ENCODE measurements at places on chromosomes 3 and 15.

DNA sequence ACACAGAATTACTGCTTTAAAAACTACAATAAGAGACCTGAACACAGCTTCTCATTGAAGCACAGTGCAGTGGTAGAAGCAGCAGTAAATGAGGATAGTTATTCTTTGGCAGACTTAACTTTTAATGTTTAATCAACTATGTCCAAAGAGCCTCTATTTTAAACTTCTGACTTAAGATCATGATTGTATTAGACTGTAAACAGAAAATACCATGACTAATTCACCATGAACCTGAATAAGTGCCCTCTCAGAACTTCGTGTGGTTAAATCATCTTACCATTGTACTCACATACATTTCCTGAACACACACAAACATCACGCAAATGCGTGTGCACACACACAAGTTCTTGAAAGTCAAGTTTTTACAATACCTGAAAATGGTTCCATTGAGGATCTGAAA lies 13.9 kb downstream of the CEP152 start:
- no peak for DNase-seq

DNA sequence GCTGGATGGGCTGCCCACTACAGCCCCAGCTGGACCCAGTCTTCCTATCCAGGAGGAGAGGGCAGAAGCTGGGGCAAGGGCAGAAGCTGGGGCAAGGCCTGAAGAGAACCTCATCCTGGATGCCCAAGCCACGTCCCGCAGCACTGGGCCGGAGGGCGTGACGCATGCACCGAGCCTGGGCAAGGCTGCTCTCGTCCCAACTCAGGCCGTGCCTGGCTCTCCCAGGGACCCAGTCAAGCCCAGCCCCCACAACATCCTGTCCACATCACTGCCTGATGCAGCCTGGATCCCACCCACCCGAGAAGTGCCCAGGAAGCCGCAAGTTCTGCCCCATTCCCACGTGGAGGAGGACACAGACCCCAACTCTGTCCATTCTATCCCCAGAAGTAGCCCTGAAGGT lies 22.3 kb downstream of the FBLN2 start:
- DNase-seq = no peak

DNA sequence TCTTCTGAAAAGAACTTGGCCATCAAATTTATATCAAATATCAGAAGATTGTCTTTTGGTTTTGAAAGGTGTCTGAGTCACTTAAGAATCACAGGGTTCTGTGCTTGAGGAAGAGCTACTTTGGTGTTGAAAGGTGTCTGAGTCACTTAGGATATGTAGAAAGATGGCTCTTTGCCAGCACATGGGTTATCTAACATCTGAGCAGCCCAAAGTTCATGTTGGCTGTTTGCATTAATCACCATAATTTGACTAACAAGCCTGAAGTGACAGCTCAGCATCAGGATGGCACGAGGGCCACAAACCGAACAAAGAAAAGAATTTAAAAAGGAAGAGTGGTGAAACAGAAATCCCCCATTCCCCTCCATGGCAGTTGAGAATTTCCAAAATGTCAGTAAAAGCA lies 190.5 kb upstream of the CMC1 start:
- peak; percentile 30 for DNase-seq

- DNase-seq = no peak
Observed at GRCh38 chr3:114454551-114455251, 160.9 kb downstream of the TIGIT start.

- no peak for DNase-seq
Observed at GRCh38 chr3:71456826-71457225, 126.7 kb downstream of the FOXP1 start.

- no peak for DNase-seq
Observed at GRCh38 chr15:39430389-39430788, 150.5 kb upstream of the THBS1 start.

- no peak for DNase-seq
Observed at GRCh38 chr3:23712656-23713559, 92.8 kb upstream of the UBE2E1 start.

DNA sequence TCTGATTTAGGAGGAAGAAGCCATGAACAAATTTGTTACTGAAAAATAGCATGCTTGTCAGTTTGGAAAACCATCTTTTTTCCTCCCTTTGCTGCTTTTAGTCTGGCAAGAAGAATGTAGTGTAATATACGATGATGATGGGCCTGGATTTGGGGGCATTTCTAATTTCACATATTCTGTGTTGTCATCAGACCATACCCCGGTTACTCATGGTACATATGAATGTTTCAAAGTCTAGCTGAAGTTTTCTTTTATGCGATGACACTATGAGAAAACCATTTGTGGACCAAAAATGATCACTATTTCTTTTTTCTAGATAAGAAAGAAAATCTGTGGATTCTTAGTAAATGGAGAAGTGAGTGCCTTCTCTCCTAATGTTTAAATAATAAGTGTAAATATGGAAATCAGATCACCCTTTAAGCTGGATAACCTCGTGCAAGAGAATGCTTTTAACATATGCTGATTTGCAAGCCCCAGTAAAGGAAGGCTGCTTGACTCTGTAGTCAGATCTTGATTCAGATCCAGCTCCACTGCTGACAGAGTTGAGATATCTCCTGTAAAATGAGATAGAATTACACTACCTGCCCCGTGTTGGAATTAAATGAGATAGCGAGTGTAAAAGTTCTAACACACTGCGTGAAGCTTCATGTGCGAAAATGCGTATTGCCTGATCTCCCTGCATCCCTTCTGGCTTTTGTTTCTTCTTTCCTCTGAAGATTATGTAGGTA lies 3.0 kb downstream of the MEF2A start:
- no peak for DNase-seq

GRCh38 chr3:150449169-150449721 lies 41.1 kb downstream of the TSC22D2 start:
- no peak for DNase-seq

GRCh38 chr3:108461661-108462111 lies 48.7 kb downstream of the MYH15 start:
- DNase-seq = no peak

- DNase-seq = no peak
Observed at GRCh38 chr3:8027954-8028353, 473.7 kb upstream of the LMCD1 start.

DNA sequence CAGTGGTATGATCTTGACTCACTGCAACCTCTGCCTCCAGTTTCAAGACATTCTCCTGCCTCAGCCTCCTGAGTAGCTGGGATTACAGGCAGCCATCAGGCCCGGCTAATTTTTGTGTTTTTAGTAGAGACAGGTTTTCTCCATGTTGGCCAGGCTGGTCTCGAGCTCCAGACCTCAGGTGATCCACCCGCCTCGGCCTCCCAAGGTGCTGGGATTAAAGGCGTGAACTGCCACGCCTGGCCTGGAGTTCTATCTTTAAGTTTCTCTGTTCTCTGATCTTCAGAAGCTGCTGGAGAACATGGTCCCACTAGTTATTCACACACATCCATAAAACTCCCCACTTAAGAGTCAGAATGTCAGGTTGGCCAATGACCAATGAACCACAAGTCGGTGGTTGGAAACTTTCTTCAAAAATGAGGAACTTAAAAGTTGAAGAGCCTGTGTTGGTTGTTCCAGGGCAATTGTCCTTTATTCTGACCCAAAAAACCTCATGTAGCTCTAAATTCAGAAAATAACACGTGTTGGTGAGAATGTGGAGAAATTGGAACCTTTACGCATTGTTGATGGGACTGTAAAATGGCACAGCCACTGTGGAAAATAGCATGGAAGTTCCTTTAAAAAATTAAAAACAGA lies 55.9 kb upstream of the PIK3CB start:
- DNase-seq = no peak

DNA sequence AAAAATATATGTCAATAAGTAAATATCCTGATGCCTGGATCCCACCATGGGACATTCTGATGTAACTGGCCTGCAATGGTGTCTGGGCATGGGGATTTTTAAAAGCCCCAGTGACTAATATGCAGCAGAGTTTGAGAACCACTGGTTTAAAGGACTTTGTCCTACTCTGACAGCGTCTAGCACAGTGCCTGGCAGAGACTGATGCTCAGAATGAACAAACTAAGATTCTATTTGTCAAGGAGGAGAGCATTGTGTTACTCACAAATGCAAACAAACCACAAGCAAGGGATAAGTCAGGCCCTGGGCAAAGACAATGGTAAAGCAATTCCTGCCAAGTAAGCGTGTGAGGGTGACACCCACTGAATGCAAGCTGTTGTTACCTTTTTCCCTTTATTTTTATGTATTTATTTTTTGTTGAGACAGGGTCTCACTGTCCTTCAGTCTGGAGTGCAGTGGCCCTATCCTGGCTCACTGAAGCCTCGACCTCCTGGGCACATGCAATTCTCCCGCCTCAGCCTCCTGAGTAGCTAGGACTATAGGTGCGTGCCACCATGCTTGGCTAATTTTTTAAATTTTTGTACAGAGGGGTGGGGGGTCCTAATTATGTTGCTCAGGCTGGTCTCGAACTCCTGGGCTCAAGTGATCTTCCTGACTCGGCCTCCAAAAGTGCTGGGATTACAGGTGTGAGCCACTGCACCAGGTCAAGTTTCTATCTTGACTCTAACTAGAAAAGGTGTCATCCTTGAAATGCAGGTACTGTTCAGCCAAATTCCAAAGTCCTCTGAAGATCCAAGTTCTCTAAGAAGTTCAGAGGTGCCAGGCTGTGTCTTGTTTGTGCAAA lies 909 bp upstream of the GPD1L start:
- DNase-seq = no peak

- no peak for DNase-seq
Observed at GRCh38 chr3:134752761-134753461, 42.1 kb upstream of the EPHB1 start.

DNA sequence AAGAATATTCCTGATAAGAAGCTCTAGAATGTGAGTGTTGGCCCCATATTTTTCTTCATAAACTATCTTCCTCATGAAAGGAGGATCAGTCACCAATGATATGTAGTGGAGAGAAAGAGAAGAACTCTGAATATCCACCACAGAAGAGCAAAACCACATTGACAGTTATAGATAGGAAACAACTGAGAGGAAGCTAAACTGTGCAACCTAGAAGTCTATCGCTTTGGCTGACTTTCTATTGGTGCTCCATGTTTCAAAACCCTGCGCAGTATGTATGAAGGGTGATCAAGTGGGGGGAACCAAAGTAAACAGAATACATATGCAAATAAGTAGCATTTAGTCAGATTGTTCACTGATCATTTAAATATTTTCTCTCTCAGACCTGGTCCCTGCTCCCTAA lies 41.0 kb upstream of the ZNF280D start:
- DNase-seq = no peak

GRCh38 chr3:157261000-157261399 lies 101.1 kb upstream of the CCNL1 start:
- no peak for DNase-seq

- no peak for DNase-seq
Observed at GRCh38 chr15:88987934-88988671, 74.9 kb upstream of the MFGE8 start.

GRCh38 chr15:68380456-68380855 lies 51.5 kb downstream of the ITGA11 start:
- no peak for DNase-seq

DNA sequence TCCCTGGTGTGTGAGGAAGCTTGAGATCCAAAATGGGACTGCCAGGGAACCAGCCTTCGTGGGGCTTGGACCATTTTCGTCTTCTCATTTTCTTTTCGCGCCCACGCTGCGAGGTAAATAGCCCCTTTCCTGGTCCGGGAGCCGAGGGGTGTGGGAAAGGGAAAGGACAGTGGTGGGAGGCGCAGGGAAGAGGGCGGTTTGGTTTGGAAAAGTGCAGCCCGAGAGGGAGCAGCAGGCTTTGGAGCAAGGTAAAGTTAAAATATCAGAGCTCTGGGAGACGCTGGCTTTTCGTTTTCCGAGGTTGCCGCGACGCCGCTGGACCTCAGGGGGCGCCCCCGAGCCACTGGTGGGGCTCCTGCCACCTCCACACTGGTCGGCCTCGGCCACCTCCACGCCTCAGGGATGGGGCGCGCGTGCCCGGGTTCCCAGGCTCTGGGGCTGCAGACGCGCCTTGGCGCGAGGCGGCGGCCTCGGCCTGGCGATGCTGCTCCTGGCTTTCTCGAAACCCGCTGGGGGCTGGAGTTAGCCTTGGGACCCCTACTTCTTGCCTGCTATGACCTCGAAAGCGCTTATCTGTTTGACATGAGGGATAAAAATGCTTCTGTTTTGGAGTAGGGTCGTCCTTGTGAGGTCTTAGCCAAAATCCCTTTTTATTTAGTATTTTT lies 3.2 kb downstream of the PTPRG start:
- no peak for DNase-seq

DNA sequence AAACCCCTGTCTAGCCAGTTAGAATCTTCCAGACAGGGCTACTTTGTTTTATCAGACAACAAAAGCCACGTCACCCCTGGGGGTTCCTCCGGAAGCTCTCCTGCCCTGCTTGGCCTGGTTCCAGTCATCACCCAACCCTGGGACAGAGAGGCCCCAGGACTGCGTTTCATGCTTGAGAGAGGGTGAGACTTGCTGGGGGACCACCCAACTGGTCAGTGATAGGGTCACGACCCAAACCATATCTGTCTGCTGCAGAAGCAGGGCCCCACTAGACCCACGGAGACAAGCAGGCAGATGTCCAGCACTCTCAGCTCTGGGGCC lies 1.2 kb downstream of the NT5DC2 start:
- DNase-seq = no peak

GRCh38 chr3:98361289-98361688 lies 7.6 kb downstream of the OR5K4 start:
- DNase-seq = no peak

DNA sequence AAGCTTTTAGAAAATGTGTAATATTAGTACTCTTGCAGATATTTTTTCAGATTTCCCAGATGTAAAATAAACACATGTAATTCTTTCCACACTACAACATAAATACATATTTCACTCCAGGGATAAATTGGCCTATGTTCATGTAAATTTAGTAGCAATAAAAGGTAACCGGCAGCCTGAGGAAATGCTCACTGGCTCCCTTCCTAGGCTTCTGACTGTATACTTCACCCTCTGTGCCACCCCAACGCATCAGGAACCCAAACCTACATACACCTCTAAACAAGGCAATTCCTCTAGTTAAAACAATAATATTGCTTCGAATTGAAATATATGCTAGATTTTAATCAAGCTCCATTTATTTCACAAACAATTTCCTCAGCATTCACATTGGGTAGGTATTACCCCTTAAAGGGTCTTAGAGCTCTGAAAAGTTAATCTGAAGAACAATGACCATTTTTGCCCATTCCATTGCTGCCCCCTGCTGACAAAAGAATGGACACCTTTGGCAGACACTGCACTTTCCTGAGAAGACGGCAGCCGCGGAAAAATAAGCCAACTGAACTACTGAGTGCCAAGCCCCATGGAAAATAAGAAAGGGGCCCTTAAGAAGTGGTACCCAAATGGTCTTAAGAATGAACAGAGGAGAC lies 212.5 kb downstream of the OSBPL10 start:
- DNase-seq = peak; percentile 13

GRCh38 chr3:171412054-171412453 lies 48.2 kb downstream of the TNIK start:
- no peak for DNase-seq
